Central memory CD4-positive, alpha-beta T cell (primary cell): ENCODE measurements at places on chromosomes 7 and 10.

DNA sequence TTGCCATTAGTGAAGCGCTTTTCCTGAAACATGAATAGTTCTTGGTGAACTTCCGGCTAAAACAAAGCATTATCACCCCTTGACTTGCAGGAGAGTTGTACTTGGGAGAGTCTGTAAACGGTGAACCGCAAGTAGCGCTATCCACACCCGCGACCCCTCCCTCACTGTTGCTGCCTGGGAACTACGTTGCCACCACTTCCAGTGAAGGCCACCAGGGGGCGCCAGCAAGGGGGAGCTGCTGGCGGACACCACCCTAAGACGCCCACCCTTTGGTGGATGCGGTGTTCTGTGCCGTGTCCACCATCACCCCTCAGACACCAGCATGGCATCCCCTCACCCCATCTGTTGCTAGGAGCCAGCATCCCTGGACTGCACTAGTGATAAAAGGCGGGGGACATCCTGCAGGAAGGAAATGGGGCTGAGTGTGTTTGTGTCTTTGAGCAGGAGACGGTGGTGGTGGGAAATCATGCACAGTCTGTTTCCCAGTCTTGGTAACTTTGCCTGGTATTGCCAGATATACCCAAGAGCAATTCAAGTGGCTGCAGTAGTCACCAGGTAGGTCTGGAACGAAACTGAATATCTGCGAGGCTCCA, 298.2 kb downstream of the FRMD4A start:
- DNase-seq: peak; percentile 21

- DNase-seq: no peak
Observed at GRCh38 chr10:94282369-94282768, 80.4 kb downstream of the NOC3L start.

DNA sequence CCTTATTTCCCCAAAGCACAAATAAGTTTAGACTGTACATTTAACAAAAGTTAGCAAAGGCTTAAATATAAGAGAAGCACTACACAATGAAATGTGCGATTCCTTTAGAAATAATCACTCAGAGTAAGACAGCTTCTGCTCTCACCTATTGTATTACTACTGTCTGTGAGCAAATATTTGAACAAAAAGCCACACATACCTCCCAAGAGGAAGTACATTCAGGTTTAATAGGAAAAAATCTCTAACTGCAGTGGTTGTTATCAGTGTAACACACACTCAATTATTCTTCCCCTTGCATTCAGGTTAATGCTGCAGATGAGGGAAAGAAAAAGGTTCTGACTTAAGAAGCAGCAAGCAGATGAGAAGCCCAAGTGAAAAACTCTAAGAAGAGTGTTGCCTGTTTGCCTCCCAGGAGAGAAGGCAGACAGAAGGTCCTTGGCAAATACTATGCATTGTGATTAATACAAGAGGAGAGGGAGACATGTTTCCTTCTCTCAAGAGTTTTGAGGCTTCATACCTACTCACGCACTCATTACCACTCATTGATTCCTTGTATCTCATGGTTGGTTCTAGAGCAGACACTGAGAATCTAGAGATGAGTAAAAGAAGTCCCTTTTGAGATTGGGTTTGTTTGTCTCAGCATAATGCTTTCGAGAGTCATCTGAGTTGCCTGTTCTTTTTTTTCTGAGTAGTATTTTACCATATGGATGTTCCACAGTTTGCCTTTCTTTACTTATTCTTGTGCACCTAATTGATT, 13.6 kb downstream of the GIMAP4 start:
- DNase-seq: no peak

DNA sequence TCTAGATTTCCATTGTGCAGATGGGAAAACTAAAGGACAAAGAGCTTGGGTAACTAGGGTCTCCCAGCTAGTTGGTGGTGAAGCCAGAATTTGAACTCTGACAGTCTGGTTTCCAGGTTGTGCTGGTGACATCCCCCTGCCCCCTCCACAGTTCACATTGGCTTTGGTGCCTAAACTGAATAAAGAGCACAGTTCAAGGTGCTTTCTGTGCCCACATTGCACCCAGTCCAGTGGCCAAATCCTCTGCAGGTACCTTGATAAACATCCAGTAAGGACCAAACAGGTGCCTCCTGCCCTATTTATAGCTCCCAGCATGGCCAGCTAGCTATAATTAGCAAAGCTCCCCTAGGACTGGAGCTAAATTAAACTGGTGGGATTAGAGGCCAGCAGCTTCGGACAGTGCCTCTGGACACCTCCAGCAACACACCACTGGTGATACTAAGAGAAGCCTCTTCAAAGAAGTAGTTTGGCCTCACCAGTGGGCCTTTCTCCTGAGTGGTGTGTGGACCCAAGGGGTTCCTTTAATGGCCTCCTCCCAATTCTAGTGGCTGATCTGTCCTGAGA, 59.9 kb downstream of the KCNMA1 start:
- no peak for DNase-seq

DNA sequence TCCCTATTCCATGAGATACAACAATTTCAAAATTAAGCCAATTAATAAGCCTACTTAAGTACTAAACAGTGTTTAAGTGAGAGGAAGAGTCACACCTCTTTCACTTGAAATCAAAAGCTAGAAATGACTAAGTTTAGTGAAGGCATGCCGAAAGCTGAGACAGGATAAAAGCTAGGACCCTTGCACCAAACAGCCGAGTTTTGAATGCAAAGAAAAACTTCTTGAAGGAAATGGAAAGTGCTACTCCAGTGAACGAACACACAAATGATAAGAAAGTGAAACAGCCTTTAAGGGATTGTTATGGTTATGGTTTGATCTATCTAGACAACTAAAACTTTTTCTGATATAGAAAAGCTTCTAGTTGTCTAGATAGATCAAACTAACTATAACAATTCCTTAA, 135.4 kb upstream of the KMT2E start:
- no peak for DNase-seq

DNA sequence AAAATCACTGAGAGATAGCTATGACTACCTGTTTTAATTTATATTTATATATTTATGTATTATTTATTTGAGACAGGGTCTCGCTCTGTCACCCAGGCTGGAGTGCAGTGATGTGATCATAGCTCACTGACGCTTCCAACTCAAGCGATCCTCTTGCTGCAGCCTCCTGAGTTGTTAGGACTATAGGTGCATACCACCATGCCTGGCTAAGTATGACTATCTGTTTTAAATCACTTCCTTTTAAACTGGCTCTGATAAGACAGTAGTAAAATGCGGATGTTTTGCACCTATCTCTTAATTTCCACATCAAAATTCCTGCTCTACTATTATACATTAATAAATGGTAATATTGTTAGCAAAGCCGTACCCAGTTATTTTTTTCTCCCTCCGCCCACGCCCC, 41.8 kb downstream of the DNMBP start:
- no peak for DNase-seq

DNA sequence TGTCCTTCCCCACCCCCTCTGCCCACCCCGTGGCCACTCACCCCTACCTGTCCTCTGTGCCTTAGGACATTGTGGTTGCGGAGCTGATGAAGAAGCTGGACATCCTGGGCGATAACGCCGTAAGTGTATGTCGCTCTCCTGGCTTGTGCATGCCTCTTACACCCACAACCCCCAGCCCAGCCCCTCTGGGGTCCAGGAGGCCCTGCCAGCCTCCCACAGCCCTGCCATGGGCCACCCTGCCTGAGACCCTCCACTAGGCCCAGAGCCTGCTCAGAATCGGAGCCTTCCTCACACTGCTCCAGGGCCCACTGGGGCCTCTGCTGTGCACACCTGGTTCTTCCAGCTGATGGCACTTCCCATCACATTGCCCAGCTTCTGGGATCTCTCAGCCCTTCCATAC, 36.8 kb upstream of the DPYSL4 start:
- no peak for DNase-seq

DNA sequence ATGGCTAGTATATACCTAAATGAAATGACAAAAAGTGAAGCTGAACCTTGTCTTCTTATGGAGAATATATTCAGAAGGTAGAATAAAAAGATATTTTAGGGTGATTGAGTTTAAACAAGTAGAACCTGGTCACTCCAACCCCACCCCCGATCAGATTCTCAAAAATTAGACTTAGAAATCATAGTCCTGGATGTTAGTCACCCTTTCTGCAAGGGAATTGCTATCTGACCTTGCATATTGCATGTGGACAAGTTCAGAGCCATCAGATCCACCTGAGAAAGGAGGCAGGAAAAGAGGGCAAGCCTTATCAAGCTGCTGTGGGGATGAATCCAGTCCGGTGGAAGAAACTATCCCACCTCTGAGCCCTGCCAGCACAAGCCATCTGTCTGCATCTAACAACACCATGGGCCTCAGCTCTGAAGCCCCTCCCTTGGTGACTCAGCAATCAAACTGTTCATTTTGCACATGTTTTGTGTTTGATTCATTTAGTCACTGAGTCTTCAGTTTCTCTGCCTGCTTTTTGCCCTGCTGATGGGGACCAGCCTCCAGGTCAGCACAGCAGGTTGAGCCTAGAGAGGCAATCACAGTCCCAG, 727.3 kb downstream of the AUTS2 start:
- DNase-seq: no peak

DNA sequence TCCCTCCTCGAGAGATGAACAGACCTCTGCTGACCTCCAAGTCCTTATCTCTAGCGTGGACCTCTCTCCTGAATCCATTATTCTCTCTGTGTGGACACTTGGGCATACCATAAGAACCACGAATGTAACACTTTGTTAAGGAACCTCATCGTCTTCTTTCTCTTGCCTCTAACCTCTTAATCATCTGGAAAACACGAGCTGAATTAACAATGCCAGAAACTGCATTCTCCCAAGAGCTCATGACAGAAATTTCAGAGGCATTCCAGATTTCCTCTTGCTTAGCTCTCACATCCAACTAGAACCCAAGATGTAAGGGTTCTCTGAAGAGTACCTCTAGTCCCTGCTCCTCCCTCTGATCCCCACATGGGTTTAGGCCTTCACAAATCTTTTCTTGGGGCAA, 101.5 kb downstream of the TRIL start:
- DNase-seq: no peak

DNA sequence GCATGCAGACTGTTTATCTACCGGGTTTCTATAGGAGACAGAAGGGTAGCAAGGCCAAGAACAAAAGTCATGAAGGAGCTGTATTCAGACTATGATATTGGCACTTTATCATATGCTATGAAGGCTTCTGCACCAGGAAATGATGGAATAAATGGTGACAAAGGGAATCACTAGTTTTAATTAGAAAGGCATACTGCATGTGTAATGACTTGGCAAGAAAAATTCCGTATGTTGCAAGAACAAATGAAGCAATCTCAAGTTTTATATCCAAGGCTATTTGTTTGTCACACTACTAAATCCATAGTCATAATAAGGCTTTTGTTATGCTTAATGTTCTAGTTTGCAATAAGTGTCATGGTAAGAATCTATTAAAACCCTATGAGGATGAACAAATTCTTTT, 230.9 kb downstream of the ZEB1 start:
- DNase-seq: no peak

GRCh38 chr7:45347804-45348203, 190.2 kb downstream of the RAMP3 start:
- DNase-seq: no peak
